Suprapubic skin (tissue), 4 donors: ENCODE measurements at places on chromosomes 2 and 18. TPM values are rescaled to one million over a fixed set of nuclear protein-coding genes. Genes with fewer than 3 reads are reported as not detected.

The DPP10 gene
- total RNA-seq = not detected

The RTP5 gene
- total RNA-seq = not detected

The PTCD3 gene
- total RNA-seq = 42.9 TPM

The SRD5A2 gene
- total RNA-seq = not detected
